ENCODE measurements at places on chromosomes 11 and 22.

DNA sequence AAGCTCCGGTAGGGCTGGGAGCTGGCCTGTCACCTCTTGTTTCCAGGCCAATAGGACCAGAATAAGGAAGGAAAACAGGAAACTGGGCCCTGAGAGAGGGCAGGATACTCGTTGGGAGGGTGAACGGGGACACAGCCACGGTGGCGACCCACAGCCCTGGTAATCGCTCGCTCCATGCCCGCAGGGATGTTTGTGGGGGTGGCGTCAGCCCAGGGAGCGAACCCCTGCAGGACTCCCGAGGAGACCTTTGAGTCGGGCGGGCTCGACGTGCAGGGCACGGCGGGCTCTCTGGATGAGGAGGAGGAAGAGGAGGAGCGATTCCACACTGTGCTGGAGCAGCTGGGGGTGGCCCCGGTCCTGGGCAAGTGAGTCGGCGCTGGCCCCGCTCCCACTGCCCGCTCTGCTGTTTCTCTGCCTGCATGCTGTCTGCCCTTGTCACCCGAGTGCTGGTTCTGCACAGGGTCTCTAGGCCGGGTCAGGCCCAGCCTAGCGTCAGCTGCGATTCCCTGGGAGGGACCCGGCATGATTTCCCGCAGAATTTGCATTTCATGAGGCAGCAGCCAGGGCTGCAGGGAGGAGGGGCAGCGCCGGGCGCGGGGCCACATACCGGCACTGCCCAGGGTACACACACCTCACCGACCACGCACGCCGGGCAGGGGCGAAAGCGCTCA is 1.6 kb downstream of the CRACR2B start:
- DNase-seq: no peak

DNA sequence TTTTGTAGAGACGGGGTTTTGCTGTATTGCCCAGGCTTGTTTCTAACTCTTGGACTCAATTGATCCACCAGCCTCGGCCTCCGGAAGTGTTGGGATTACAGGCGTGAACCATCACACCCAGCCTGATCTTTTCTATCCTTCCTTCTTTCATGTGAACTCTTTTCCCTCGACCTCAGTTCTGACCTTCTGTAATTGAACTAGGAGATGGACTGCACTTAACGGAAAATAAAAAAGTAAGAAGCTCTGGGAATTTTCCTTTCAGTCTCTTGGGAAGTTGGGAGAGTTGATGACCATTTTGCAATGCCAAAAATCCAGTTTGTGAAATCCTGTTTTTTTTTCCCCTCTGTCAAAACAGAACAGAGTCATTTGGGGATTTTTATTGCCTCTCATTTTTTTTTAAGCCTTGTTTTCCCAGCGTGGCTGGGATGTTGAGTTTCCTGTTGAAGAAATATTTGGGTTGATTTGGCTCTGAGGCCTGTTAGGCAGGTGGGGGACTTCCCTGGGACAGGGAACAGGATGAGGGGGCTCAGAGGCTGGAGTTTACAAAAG is 26.9 kb upstream of the CYB5R3 start:
- no peak for DNase-seq

DNA sequence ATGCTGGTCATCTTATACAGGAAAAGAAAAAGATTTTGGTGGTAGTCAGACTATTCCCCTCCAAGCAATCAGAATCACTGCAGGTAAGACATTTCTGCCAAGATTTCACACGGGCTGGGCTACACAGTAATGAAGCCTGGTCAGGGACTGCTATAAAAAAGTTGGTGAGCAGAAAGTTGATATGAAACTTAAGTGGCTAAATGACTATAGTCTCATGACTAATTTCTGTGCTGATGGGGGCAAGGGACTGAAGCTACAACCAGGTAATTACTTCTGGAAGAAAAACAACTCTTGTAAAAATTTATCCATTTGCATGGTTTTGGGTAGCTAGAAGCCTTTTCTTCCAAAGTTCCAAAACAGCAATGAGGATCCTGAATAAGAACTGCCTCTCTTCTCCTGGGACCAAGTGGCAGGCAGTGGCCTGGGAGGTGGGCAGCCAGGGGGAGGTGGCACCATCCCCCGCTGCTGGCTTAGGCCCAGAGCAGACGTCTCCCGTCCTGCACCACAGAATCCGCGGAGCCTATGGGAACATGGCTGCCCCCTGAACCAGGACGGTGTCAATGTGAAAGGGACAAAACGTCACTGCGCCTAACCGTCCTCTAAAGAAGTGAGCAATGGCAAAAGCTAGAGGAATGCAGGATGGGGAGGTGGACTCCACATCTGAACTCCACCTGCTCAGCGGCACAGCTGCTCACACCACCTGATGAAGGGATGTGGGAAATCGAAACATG is 122.6 kb upstream of the LMO1 start:
- DNase-seq: no peak

GRCh38 chr11:113373981-113374560 is 13.5 kb upstream of the ANKK1 start:
- DNase-seq: no peak

DNA sequence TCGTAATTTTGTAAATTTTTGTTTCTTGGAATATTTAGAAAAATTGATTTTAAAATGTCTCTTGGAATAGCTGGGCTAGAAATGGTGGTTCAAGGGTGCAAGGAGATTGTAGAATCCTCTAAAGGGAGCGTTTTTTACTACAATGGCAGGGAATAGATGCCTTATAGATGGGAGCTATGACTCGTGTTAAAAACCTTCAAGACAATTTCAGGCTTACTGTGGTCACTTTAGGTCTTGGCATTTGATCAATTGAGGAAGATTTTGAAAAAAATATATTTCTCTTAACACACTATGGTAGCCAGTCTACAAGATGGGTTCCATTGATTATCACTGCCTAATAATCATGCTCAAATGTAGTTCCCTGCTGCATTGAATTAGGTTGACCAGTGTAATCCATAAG is 25.0 kb downstream of the METTL15 start:
- no peak for DNase-seq

GRCh38 chr11:23755769-23756168 is 741.1 kb upstream of the LUZP2 start:
- no peak for DNase-seq
